M059J (cell line): ENCODE measurements at places on chromosomes 7 and 10.

DNA sequence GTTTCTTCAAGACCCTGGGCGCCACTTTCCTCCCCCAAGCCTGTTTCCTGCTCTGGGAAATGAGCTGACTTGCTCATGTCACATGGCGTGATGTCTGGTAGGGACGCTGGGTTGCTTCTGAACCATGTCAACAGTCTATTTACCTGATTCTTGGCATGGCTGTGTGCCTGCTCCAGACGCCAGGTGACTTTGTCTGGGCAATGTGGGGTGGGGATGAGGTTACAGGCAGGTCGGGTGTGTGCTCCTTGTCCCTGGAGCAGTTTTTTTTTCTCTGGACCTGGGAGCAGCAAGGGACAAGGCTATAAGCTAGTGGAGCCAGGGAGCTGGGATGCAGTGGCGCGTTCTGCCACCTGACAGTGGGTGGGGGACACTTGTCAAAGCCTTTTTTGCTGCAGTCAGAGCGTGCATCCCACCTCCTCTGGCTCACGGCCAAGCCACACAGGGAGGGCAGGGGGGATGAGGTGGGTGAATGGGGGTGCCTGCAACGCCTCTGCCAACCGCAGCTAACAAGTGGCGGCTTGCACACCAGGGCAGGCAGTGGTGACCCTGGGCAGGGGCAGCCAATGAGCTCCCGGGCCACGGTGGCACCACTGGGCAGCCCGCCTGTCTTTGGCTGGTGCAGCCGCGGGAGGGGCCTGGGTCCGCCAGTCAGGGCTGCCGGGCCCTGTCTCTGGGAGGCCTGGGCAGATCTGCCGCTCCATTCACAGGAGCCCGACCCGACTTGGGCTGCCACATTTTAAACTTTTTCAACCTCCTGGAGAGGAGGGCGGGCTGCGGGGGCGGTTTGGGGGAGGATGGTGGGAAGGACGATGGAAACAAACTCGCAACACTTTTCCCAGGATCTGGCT lies 22.9 kb downstream of the DNAJB12 start:
- DNase-seq = peak; percentile 88

DNA sequence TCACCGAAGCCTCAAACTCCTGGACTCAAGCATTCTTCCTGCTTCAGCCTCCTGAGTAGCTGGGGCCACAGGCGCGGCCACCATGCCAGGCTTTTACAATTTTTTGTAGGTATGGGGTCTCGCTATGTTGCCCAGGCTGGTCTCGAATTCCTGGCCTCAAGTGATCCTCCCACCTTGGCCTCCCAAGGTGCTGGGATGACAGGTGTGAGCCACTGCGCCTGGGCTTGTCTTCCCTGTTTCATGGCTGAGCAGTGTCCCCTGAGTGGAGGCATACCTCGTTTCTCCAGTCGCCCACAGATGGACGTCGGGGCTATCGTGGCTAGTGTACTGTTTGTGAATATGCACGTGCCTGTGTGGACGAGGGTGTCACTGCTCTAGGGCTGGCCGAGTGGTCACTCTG lies 11.3 kb downstream of the INPP5A start:
- no peak for DNase-seq

GRCh38 chr7:111858331-111858730 lies 296.0 kb upstream of the IMMP2L start:
- no peak for DNase-seq

DNA sequence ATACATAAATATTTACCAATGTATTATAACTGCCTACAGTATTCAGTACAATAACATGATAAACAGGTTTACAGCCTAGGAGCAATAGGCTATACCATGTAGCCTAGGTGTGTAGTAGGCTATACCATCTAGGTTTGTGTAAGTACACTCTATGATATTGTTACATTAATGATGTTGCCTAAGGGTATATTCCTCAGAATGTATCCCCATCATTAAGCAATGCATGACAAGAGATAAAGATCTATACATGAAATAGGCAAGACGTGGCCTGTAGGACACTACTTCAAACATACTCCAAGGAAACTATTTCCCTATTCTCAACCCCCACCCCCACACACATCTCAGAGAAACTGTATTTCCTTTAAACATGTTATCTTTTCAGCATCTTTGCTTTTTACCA lies 15.3 kb upstream of the ADAM22 start:
- no peak for DNase-seq

DNA sequence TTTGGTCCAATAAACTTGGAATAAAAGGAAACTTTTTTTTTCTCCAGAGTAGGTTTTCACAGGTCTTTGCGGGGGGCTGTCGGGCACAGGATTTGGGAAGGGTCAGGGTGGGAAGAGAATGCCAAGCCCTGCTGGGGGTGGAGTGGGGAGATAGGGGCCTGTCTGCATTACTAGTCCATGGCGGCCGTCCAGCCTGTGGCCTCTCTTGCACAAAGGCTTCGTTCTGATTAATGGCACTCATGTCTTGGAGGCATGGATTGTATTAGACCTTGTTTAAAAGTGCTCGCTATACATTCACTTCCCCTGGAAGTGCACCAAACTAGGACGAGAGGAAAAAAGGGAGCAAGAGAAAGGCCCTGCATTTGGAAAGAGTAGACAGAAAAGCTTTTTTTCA lies 37.2 kb downstream of the LRMDA start:
- no peak for DNase-seq

- no peak for DNase-seq
Observed at GRCh38 chr10:129360046-129360445, 107.0 kb upstream of the MGMT start.

- no peak for DNase-seq
Observed at GRCh38 chr7:143363016-143363937, 764 bp upstream of the FAM131B start.
